Chondrocyte (in vitro differentiated cells): ENCODE measurements at places on chromosomes 2 and 18. TPM values are rescaled to one million over a fixed set of nuclear protein-coding genes. Genes with fewer than 3 reads are reported as not detected.

The ESPNL gene
- 0.07 to 0.17 TPM (median 0.15 TPM) in 3 replicates for total RNA-seq

DNA sequence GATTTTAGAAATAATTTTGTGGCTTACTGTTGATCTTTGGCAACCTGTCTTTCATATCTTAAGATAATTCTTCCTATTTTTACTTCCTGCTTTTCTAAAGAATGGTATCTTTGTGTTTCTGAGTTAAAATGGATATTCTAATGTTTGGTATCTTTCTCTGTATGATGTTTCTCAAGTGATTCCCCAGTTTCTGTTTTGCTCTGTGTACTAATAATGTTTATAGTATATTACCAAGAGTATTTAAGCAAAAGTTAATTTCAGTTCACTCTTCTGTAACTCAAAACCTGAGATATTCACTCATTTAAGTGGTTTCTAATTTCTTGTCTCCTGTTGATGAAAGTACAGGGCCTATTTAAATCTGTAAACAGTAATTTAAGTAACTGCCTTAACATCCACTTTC, 58.3 kb downstream of the CCDC150 start:
- no peaks in the 10 kb centered on the region for H3K27me3 ChIP-seq
- no peaks in the 10 kb centered on the region for H3K36me3 ChIP-seq
- H3K4me3 ChIP-seq, result no peak overlapping the region
- H3K4me1 ChIP-seq, result no peaks in the 10 kb centered on the region
- no peak overlapping the region for H3K27ac ChIP-seq

DNA sequence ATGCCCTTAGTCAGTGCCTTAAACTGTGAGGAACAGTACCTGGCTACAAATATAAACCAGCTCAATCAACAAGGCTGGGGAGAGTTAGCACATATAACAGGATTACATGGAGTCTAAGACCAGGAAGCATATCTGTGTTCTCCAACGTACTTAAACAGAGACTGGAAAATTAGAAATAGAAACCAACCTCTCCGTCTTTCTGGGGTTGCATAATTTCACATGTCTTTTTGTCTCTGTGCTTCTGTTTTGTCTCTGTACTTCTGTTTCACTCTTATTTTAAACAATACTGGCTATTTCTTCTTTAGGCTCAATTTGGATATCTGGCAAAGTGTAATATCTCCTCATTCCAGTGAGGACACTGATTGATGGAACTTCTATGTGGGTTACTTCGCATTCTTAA, 749.0 kb upstream of the ZEB2 start:
- no peaks in the 10 kb centered on the region for H3K27me3 ChIP-seq
- DNase-seq, result no peak
- no peaks in the 10 kb centered on the region for H3K4me1 ChIP-seq
- H3K4me3 ChIP-seq, result no peak overlapping the region
- no peaks in the 10 kb centered on the region for H3K36me3 ChIP-seq

- no peak for DNase-seq
- no peak overlapping the region for H3K4me3 ChIP-seq
- H3K27ac ChIP-seq, result no peak overlapping the region
- H3K36me3 ChIP-seq, result no peaks in the 10 kb centered on the region
- H3K4me1 ChIP-seq, result peaks cover 15% of the 10 kb centered on the region
- H3K27me3 ChIP-seq, result peaks cover 3% of the 10 kb centered on the region
Observed at GRCh38 chr2:136008205-136008865, 22.9 kb upstream of the DARS1 start.

DNA sequence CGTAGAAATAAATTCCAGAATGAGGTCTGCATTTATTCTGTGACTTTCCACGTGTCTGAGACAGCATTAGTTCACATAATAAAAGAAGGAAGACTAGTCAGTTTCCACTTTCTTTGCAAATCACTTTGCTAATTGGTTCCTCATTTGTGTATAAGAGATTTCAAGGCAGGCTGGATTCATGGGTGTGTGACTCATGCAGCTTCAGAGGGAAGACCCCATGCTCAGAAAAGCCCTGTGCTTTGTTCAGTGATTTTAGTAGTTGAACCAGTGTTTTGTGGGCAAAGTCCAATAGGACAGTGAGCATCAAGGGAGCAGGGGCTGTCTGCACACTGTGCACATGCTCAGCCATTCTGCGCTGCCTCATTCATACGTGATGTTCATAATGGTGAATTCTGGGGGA, 297.8 kb downstream of the DLGAP1 start:
- H3K4me3 ChIP-seq, result no peak overlapping the region
- no peak overlapping the region for H3K27ac ChIP-seq

The TUBA3E gene
- not detected in 3 replicates for total RNA-seq

DNA sequence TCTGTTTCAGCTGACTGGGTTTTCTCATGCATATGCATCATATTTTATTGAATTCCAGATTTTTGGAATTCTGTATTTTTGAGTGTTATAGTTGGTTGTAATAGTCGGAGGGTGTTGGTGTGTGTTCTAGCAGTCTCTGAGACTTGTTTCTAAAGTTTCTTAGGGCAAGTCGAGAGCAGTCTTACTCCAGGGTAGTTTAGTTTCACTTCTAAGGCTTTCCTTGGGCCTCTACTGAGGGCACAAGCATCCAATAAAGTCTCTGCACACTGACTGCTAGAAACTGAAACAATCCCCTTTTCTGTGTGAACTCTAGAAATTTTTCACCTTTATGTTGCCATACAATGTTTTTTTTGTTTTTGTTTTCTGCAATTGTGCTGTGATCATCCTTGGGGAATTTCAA, 663.7 kb upstream of the LRATD1 start:
- no peaks in the 10 kb centered on the region for H3K36me3 ChIP-seq
- H3K4me1 ChIP-seq, result no peaks in the 10 kb centered on the region
- no peak for DNase-seq
- H3K4me3 ChIP-seq, result no peak overlapping the region
- peaks cover 2% of the 10 kb centered on the region for H3K27me3 ChIP-seq

The RAPGEF4 gene
- 0.54 to 2.3 TPM (median 0.57 TPM) in 3 replicates for total RNA-seq

GRCh38 chr18:36083729-36084128, 16.4 kb upstream of the RPRD1A start:
- no peak overlapping the region for H3K27ac ChIP-seq
- no peak for DNase-seq
- H3K4me1 ChIP-seq, result peaks cover 12% of the 10 kb centered on the region
- H3K4me3 ChIP-seq, result no peak overlapping the region
- peaks cover 3% of the 10 kb centered on the region for H3K36me3 ChIP-seq

DNA sequence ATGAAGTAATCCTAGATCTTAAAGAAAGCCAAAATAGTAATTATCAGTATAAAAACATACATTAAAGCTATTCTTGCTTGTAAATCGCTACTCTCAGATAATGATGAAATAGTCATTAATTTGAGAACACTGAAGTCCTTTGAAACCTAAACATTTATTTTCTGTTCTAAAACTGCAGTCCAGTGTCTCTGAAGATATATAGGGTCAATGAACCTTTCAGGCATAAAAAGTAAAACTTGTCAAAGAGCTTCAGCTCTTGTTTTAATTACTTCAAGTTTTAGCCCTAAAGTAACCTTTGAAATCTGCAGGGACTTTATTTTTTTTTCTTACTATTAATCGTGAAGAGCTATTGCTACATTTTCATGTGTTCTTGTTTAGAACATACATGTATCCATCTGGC, 116.3 kb downstream of the KYNU start:
- no peak for DNase-seq
- no peaks in the 10 kb centered on the region for H3K27me3 ChIP-seq
- H3K27ac ChIP-seq, result no peak overlapping the region
